ENCODE measurements at places on chromosomes 11 and 22.
A peak's percentile ranks its signal among the peaks of the same experiment; 100 is the strongest.

- no peak for DNase-seq
Observed at GRCh38 chr11:11732116-11732515, 109.7 kb upstream of the USP47 start.

- DNase-seq = peak; percentile 52
Observed at GRCh38 chr22:31343235-31344191, 2.6 kb downstream of the PATZ1 start.

DNA sequence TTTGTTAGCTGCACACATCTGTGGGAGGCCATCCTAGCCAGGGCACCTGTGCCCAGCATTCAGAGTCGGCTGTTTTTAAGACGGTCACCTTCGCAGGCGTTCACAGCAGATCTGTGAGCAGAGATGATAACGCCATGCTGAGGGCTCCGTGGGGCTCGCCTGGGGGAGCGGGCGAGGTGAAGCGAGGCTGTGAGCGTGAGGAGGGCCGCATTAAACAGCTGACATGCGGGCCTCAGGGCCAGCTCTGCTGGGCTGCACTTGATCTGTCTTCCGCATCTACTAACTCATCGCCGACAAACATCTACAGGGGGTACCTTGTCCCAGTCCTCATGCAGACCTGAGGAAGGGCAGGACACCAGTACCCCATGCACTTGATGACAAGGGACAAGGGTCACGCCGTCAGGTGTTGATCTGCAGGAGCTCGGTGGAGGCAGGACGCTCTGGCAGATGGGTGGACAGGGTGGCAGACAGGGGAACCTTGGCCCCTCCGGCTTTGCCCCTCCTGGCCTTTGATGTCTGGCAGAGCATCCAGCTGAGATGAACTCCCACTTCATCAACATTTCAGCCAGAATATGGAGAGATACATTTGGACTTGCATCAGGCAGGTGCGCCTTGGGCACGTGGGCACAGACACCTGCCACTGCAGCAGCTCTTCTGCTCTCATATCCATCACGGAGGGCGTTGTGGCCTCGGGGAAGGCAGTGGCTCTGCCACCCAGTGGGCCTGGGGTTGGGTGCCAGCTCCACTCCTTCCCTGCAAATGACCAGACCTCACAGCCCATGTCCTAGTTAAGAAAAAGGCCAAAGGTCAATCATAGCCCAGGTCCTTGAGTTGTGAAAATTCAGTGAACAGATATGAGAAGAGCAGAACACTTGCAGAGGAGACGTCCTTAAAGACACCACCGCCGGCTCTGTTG lies 822.9 kb downstream of the BRD1 start:
- DNase-seq = no peak

DNA sequence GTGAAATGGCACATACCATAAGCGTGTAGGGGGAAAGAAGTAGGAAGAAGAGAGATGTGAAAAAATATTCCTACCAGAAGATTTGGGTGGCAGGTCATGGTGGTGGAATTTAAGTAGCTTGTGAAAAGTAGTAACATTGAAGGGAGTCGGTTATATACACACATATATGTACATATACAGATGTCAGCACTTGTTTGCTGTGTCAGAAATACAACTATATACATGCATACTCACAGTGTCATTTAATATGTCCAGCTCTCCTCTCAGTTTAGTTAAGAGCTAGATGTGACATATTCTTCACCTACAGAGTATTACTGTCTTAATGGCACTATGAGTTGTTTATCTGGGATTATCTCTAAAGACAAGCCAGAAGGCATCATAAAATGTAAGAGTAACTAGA lies 987.4 kb upstream of the CCDC90B start:
- DNase-seq = no peak

GRCh38 chr22:23397613-23398567 lies 182.2 kb downstream of the IGLL1 start:
- no peak for DNase-seq

DNA sequence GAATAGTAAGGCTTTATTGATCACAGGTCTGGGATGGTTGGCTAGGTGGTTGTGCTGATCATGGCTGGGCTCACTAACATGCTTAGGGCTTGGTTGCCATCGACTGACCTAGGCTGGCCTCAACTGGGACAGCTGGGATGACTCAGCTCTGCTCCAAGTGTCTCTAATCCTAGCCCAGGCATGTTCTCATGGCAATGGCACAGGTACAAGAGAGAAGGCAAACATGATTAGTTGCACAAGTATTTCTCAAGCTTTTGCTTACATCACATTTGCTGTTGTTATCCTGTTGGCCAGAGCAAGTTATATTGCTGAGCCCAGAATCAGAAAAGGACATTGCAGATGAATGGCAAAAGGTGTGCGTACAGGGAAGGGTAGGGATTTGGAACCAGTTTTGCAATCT lies 68.5 kb upstream of the SLC35C1 start:
- DNase-seq = no peak

GRCh38 chr22:49553518-49554295 lies 274.0 kb downstream of the BRD1 start:
- no peak for DNase-seq
